Right lobe of liver (tissue), 6 donors: ENCODE measurements at places on chromosomes 5 and 9. TPM values are rescaled to one million over a fixed set of nuclear protein-coding genes. Genes with fewer than 3 reads are reported as not detected.

PRRX2 gene
- not detected for total RNA-seq

TRIM7 gene
- 0.07 TPM for total RNA-seq

VCAN gene
- total RNA-seq, result 13.2 TPM

FSD1L gene
- 1.3 TPM for total RNA-seq

SLC1A3 gene
- total RNA-seq, result 7.1 TPM

ITK gene
- total RNA-seq, result 0.37 TPM

RNF208 gene
- 3.5 TPM for total RNA-seq

NCS1 gene
- total RNA-seq, result 2.1 TPM

ANKRA2 gene
- 9.9 TPM for total RNA-seq

CDC25C gene
- 0.18 TPM for total RNA-seq

OBP2B gene
- total RNA-seq, result not detected

PCDHB6 gene
- total RNA-seq, result 0.06 TPM

NR5A1 gene
- not detected for total RNA-seq

TMEM252 gene
- 0.25 TPM for total RNA-seq

IQGAP2 gene
- total RNA-seq, result 152 TPM

TAF1L gene
- not detected for total RNA-seq

GALNT12 gene
- 1.1 TPM for total RNA-seq

HCN1 gene
- not detected for total RNA-seq
